ENCODE measurements at places on chromosomes 7 and 10.

GRCh38 chr7:28239823-28240204 is 59.2 kb upstream of the JAZF1 start:
- DNase-seq = no peak

DNA sequence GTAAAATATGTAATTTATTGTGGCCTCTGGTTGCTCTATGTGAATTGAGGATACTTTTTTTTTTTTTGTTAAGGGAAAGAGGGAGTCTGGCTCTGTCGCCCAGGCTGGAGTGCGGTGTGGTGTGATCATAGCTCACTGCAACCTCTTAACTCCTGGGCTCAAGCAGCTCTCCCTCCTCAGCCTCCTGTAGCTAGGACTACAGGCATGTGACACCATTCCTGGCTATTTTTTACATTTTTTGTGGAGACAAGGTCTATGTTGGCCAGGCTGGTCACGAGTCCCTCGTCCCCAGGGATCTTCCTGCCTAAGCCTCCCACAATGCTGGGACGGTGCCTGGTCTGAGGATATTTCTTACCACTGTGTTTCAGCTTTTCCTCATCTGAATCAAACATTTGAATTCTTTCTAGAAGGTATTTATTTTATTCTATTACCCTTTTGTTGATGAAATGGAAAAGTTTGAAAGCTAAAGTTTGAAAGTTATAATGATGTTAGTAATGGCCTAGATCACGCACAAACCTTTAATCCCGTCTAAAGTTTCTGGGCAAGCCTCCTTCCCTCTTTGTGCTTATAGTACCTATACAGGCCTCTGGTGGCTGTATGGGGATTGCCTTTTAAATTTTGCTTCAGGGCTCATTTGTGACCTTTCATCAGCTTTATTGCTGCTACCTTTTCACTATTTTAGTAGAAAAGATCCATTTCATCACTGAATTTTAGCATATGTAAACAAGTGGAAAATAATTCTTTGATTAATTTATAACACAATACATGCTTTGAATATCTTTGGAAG is 2.0 kb downstream of the IFRD1 start:
- DNase-seq = peak; percentile 23

GRCh38 chr10:116913695-116914094 is 64.4 kb downstream of the ENO4 start:
- DNase-seq = no peak

DNA sequence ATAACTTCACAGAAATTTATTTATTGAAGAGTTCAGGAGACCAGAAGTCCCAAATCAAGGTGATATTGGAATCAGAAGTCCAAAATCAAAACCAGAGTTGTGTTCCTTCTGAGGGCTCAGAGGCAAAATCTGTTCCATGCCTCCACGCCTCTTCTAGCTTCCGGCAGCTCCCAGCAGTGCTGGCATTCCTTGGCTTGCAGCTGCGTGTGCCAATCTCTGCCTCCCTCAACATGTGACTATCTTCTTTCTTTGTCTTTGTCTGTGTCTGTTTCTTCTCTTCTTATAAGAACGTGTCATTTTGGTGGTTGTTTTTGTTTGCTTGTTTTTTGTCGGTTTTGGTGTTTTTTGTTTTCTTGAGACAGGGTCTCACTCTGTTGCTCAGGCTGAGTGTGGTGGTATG is 116.1 kb downstream of the APBB1IP start:
- DNase-seq = no peak

GRCh38 chr7:95977994-95978393 is 205.6 kb downstream of the DYNC1I1 start:
- DNase-seq = no peak

GRCh38 chr10:13773496-13774170 is 186.9 kb downstream of the PRPF18 start:
- DNase-seq = no peak

DNA sequence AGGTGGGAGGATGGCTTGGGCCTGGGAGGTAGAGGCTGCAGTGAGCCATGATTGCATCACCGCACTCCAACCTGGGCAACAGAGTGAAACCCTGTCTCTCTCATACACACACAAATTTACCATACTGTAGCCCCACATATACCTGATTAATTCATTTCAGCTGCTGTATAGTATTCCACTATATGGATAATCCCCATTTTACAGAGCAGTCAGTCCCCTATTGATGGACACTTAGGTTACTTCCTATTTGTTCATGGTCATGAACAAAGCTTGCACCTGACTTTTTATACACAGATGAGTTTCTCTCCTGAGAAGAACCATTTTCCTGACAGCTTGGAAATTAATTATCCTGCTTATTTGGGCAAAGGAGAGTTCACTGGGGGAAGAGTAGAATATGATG is 59.2 kb downstream of the EMX2 start:
- no peak for DNase-seq

- no peak for DNase-seq
Observed at GRCh38 chr10:48670978-48671913, 13.4 kb upstream of the WDFY4 start.

- DNase-seq = no peak
Observed at GRCh38 chr10:7315906-7316305, 94.9 kb downstream of the SFMBT2 start.

GRCh38 chr10:129033790-129034272 is 433.2 kb upstream of the MGMT start:
- no peak for DNase-seq

- no peak for DNase-seq
Observed at GRCh38 chr10:16341637-16342036, 95.2 kb upstream of the PTER start.

- no peak for DNase-seq
Observed at GRCh38 chr7:30761214-30762156, 9.6 kb downstream of the INMT start.
